Activated CD4-positive, CD25-positive, alpha-beta regulatory T cell treated with anti-CD3 and anti-CD28 coated beads, Interleukin-2, amount 50 U/mL, for 72 hours (primary cell): ENCODE measurements at places on chromosomes 4 and X.

GRCh38 chrX:124209792-124210576, 122.5 kb upstream of the TEX13D start:
- no peak for DNase-seq

DNA sequence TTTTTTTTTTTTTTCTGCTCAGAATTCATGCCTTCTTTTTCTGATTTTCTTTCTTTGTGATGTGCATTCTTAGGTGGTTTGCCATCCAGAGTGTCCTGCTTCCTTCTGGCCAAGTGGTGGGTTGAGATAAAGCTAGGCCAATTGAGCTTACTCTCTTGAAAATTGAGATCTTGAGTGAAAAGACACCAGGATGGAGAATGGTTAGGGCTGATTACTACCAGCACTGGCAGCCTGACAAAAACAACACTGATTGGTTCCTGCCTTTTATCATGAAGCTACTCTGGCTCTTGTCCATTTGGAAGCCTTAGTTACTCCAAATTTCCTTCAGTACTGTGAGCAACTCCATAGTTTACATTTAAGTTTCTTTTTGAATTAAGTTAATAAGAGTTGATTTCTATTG, 404.0 kb downstream of the PPARGC1A start:
- no peak for DNase-seq

- no peak for DNase-seq
These were observed 11.9 kb upstream of the SEL1L3 start for GRCh38 chr4:25874655-25875054.

DNA sequence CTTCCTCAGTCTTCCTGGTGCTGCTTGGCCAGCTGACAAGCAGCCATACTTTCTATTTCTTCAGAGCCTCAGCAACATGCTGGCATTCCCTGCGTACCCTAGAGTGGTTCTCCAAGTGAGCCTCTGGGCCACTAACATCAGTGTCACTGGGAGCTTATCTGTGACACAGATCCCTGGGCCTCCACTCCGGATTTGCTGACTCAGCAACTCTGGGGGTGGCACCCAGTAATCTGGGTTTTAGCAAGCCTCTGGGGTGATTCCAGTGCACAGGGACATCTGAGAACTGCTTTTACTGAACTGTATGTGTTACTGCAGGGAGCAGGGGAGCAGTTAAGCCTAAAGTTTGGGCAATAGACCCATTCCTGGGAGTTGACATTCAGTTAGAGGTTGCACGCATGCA, 28.2 kb upstream of the HMGB3 start:
- no peak for DNase-seq

DNA sequence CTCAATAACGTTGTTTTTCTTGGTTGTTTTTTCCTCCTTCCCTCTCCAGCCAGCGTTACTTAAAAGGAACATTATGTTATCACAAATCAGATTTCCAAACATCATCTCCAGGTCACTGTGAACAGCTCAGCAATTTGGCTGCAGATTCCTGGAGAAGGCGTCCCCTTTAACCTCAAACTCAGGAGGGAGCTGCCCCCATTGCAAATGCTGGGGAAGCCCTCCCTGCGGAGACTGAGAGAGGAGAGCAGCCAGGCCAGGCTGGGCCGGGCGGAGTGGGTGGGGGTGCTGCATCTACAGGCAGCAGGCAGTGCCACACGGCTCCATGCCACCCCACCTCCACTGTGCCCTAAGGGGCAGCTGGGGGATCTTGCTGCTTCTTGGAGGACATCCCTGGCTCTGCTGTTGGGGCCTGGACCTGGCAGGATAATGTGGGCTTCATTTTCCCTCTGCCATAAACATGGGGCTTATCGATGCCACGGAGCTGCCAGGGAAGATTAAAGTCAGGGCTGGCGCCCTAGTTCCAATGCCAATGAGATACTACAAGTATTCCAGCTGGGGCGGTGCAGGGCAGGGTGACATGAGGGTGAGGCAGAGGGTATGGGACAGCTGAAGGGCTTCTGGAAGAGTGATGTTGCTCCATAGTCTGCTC, 148.8 kb downstream of the PJA1 start:
- DNase-seq: no peak

DNA sequence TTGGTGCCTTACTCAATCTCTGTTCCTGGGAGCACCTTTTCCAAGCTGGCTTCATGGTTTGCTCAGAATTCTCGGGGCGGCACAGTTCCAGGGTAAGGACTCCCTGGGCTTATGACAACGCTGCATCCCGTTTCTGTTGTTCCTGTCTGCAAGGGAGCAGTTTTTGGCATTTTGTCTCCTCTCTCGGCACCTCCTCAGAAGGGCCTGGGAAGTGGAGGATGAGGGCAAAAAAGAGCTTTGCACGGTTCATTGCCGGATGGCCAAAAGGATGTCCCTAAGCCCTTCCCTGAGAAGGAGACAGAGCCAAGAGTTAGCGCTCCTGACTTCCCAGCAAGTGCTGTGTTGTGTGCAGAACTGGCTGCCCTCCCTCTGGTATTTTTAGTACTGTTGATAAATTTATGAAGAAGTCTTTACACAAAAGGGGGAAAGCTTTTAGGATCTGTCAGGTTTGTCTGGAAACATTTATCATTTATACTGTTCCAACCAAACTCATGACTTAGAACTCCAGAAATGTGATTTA, 13.4 kb downstream of the SRD5A3 start:
- DNase-seq: no peak

- no peak for DNase-seq
These were observed 62.4 kb downstream of the JADE1 start for GRCh38 chr4:128871948-128872347.

DNA sequence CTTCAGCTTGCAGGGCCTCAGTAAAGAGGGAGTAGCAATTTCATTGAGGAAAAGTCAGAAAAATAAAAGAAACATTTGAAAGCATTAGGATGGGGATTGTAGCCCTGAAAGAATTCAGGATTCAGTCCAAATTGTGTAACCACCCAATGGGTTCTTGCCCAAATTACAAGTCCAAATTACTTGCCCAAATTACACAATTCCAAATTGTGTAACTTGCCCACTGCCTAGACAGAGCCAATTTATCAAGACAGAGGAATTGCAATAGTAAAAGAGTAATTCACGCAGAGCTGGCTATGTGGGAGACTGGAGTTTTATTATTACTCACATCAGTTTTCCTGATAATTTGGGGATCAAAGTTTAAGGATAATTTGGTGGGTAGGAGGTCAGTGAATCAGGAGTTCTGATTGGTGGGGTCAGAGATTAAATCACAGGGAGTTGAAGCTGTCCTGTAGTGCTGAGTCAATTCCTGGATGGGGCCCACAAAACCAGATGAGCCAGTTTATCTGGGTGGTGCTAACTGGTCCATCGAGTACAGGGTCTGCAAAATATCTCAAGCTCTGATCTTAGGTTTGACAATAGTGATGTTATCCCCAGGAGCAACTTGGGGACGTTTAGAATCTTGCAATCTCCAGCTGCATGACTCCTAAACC, 18.1 kb upstream of the PAGE5 start:
- DNase-seq: no peak

- no peak for DNase-seq
These were observed 24.9 kb downstream of the CD99L2 start for GRCh38 chrX:150873616-150874015.

DNA sequence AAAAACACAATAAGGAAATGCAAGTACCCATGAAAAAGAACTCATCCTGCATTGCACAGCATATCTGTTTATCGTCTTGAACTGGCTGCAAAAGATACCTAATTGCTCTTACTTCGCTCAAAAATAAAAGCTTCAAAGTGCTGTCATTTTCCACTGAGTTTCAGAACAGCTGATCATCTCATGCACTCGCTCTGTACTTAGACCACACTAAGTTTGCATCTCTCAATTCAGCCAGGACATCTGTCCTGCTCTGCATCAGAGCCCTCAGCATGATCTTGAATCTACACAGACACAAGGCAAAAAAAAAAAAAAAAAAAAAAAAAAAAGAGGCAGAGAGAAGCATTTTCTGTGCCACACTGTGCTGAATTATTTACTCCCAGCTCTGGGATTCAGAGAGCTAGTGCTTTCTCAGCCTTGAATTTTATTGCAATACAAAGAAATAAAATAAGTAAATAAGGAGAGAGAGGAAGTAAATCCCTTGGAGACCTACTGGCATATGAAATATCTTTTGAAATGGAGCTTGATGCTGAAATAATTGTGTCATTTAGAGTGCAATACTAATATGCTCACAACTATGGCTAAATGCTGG, 81.3 kb downstream of the PPP1R2C start:
- DNase-seq: no peak

GRCh38 chr4:40040908-40041307, 15.7 kb upstream of the N4BP2 start:
- DNase-seq: no peak

DNA sequence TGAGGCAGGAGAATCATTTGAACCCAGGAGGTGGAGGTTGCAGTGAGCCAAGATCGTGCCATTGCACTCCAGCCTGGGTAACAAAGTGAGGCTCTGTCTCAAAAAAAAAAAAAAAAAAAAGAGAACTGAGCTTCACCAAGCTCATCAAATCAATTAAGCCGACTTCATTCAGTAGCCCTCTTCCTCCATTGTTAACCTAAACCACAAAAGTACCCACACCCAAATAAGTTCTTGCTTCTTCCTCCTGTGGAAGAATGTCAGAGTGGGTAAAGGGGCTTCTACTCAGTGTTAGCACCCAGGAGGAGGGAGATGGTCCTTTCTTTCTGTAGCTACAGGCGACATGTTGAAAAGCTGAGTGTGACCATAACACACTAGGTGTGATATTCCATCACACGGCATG, 58.6 kb upstream of the CHRNA9 start:
- no peak for DNase-seq

GRCh38 chrX:134210465-134210864, 26.5 kb upstream of the CCDC160 start:
- no peak for DNase-seq

GRCh38 chr4:41935652-41936021, 408 bp downstream of the TMEM33 start:
- DNase-seq: no peak

DNA sequence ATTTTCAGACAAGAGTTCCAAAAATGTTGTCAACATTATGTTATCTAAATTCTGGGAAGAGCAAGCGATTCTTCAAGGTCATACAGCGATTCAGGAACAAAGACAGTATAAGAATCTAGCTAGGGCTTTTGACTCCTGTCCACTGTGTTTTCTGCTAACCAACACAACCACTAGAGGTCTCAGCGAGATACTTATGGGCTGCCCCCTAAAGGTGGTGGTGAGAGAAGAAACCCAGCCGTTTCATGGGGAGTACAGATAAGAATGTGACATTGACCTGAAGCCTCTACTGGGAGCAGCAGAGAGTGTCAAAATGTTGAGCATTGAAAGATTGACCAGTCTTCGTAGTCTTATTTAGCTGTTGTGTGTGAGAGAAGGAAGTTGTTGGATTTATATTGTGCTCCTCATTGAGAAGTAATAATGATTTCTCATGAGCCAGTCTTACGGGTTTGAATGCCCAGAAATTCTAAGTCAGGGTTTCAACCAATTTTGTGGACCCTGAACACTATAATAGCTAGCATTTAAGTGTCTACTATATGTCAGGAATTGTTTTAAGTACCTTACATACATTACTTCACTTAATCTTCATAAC, 168.3 kb downstream of the SPRY1 start:
- DNase-seq: no peak

DNA sequence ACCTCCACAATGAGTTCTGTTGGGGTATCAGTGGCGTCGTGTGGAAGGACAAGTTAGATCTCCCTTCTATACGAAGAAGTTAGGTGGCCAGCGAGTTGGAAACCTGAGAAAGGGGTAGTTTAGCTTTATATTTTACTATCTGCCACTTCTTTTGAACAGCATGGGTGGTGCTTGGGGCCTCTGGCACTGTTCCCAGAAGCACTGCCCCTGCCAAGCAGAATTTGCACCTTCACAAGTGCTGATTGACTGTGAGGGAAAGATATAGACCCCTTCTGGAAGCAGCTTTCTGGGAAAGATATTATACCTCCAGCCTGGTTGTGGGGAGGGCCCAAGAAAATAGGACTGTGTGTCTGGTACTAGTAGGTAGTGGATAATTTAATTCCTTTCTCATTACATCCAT, 246.9 kb downstream of the FBXO8 start:
- DNase-seq: no peak

DNA sequence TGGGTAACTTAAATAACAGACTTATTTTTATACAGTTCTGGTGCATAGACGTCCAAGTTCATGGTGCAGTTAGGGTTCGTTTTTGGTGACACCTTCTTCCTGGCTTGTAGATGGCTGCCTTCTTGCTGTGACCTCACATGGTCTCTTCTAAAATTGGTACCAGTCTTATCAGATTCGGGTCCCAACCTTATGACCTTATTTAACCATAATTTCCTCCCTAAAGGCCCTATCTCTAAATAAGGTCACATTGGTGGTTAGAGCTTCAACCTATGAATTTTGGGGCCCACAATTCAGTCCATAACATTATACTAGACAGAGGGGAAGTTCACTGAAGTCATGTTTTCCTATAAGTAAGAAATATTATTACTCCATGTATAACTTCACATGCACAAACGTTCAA, 128.0 kb downstream of the CFAP299 start:
- no peak for DNase-seq

GRCh38 chr4:47566566-47566965, 81.5 kb downstream of the ATP10D start:
- DNase-seq: no peak

- no peak for DNase-seq
These were observed 1910.0 kb upstream of the AGA start for GRCh38 chr4:179352221-179352620.

- DNase-seq: no peak
These were observed 1.7 kb downstream of the PDE5A start for GRCh38 chr4:119626943-119627266.

- DNase-seq: no peak
These were observed 679.5 kb upstream of the IGFBP7 start for GRCh38 chr4:57789666-57790065.

- no peak for DNase-seq
These were observed 178.4 kb downstream of the MGST2 start for GRCh38 chr4:139844057-139844456.

GRCh38 chr4:991451-992296, 1.5 kb downstream of the SLC26A1 start:
- DNase-seq: no peak

DNA sequence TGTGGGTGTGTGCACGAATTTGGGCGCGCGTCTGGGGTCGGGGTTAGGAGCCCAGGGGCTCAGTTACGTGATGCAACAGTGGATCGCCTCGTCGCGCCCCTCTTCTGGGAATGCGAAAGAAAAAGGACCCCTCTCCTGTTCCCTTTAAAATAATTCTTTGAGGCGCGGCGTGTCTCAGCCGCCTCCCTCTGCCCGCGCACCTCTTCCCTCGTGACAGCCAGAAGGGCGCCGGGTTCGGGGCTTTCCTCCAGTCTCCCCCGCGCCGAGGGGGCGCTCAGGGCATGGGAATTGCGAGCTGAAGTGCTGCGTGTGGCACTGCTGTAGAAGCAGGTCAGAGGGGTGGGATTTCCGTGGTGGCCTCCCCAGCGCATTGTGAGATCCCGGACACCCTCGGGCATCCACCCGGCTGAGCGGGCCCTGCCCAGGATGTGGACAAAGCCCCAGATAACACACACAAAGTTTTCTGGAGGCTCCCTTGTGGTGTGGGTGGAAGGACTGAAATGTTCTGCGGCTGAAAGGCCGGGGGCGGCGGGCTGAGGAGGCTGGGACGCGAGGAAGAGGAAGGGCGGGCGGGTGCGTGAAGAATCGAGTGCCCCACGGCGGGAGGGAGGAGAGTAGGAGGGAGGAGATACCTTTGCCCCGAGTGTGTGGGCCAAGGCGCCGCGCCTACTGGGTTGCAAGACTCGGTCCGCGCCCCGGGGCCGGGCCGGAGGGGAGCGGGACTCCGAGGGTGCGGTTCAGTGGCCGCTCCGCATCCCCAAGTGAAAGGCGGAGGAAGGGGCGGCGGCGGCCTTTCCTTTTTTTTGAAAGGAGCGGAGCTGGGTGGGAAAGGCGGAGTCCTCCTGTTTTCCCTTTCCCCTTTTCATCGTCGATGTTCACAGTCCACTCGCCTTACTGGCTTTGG, 752 bp downstream of the SEPTIN11 start:
- peak; percentile 56 for DNase-seq
